ENCODE measurements at places on chromosomes 4 and X.

GRCh38 chr4:94577136-94577535 lies 125.4 kb downstream of the PDLIM5 start:
- no peak for DNase-seq

DNA sequence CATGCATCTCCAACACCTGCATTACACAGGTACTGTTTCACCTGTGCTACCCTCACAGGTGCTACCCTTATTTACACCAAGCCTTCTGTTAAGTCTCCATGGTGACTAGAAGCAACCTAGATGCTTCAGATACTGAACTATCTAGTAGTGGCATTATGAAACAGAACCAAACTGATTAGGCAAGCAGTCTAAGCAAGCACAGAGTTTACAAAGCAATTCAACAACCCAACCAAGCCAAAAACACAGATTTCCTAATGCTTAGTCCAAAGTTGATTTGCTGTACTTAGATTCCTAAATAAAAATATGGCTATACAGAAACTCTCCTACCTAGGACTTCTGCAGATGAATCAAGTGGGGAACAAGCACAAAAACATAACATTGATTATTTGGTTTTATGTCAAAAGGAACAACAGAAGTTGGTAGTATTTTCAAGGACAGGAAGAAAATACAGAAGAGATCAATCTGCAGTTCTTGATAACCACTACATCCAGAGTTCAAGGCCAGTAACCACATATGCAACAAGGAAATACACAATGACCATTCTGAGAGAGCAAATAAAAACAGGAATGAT lies 3.2 kb downstream of the TAPT1 start:
- DNase-seq: no peak

DNA sequence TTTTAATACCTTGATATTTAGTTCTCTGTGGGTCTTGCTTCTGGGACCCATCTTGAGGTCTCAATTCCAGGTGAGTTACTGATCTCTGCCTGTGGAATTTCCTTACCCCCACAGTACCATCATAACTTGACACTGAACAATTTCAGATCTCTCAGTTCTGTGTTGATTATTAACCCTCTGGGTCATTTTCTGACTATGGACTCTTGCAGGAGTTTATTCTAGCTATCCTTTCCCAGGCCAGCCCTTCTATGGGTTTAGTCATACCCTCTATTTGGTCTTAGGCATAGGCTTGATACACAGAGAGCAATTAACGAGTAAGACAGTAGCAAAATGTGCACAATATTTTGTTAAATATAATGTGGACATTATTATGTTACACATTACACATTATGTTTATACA lies 3.7 kb upstream of the SPARCL1 start:
- DNase-seq: no peak

- no peak for DNase-seq
Measured at GRCh38 chr4:155807021-155807420, 48.2 kb downstream of the GUCY1B1 start.

GRCh38 chrX:149495573-149496071 lies 9.5 kb downstream of the IDS start:
- peak; percentile 67 for DNase-seq

DNA sequence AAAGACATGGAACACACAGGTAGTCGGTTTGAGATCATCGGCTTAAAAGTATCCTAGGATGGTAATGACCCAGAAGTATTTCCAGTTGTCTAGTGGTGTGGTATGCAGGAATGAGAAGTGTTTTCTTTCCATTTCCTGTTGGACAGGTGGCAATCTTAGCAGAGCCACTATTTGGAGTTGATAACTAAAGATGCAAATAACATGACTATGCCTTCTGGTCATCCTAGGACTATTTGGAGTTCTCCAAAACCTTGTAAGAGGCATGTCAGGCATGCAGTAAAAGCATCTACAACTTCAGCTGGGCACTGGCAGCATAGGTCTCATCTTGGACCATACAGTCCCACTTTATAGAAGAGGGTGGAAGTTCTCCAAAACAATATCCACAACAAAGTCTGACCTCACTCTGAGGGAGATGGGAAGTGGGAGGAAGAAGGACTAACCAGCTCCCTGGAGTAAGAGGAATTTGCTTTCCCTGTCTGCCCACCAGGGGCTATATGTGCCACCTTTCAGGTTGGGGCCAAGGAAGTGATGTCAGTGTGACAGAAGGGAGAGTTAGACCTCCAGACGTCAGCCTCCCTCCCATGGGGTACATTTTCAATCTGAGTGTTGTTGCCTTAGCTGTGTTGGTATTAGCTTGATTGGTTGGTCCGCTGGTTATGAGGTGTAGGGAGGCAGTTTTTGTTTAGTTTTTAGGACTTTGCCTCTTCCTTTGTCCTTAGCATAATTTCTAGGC lies 101.2 kb upstream of the MYOZ2 start:
- DNase-seq: no peak

- DNase-seq: peak; percentile 9
Measured at GRCh38 chrX:132489578-132490419, 961 bp upstream of the MBNL3 start.

GRCh38 chr4:174096999-174097398 lies 186.5 kb downstream of the FBXO8 start:
- no peak for DNase-seq

DNA sequence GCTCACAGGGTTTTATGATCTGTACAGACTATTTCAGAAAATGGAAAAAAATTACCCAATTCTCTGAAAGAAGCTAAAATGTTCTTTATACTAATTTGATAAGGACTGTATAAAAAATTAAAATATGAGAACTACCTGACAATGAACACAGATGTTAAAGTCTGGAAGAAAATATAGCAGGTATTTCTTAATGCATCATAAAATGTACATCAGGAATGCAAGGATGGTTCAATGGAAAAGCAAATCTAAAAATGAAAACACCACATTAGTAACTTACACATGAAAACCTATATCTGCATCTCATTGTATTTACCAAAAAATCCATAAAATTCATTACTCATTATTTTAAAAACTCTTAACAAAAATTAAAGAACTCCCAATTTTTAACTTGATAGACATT lies 39.4 kb downstream of the ARHGAP6 start:
- no peak for DNase-seq

DNA sequence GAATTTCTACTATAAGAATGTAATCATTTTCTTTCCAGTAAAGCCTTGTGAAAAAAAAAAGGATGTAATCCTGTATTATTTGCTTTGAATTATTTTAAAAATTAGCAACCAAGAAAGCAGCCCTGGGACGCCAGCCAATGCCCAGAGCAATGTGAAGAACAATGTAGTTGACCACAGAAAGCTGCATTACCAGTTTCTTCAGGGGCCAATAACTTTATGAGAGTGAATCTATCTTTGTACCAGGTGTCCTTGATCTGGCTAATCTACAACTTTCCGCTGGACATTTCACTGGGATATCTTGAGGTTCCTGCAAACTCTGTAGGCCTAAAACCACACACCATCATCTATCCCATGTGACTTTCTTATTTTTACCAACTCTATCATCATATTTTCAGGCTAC lies 7.6 kb upstream of the KLHL2 start:
- no peak for DNase-seq

- no peak for DNase-seq
Measured at GRCh38 chr4:54626113-54626512, 31.6 kb upstream of the KIT start.

- DNase-seq: peak; percentile 4
Measured at GRCh38 chrX:70998411-70999027, 67.6 kb upstream of the SLC7A3 start.

DNA sequence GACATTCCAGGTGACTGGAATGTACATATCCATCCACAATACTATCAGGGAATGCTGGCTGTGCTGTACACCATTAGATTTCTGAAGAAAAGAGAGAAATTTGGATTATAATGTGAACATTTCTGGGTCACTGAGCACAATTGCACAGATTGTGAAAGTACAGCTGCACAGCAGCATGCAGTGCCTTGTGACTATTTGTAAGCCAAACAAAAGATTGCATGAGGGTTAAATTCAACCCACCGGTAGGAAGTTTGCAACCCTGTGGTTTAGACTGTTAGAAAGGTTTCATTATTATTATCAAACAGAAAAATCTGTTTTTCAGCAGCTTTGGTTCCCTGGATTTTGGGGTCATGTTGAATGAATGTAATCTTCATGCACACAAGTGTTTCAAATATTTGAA lies 24.5 kb downstream of the DDIT4L start:
- no peak for DNase-seq

GRCh38 chr4:104919406-104919805 lies 227.3 kb upstream of the TET2 start:
- DNase-seq: no peak

GRCh38 chr4:148341980-148342800 lies 100.0 kb downstream of the NR3C2 start:
- DNase-seq: no peak
